ENCODE measurements at places on chromosomes 4 and X. TPM values are rescaled to one million over a fixed set of nuclear protein-coding genes. Genes with fewer than 3 reads are reported as not detected.

Gene SPON2
- total RNA-seq: 0.57 TPM

Gene PPA2
- 106 TPM for total RNA-seq

Gene ALPK1
- 16.2 TPM for total RNA-seq

Gene PLAC8
- 0.22 TPM for total RNA-seq

Gene SYTL5
- not detected for total RNA-seq

Gene C4orf36
- 0.50 TPM for total RNA-seq

Gene STATH
- not detected for total RNA-seq

Gene HHIP
- 792 TPM for total RNA-seq

Gene BCOR
- total RNA-seq: 19.5 TPM

Gene NXF2B
- total RNA-seq: not detected

Gene TBC1D1
- total RNA-seq: 101 TPM

Gene GLRA3
- total RNA-seq: not detected

Gene RBMXL3
- total RNA-seq: not detected

Gene UGDH
- total RNA-seq: 124 TPM

Gene CSAG1
- not detected for total RNA-seq

Gene XPNPEP2
- not detected for total RNA-seq

Gene PNMA6F
- total RNA-seq: not detected

Gene AFF1
- total RNA-seq: 43.6 TPM

Gene MSL3
- total RNA-seq: 79.4 TPM

Gene RAB40A
- total RNA-seq: 0.14 TPM

Gene MAGEC2
- total RNA-seq: not detected

Gene GAGE2A
- not detected for total RNA-seq

Gene DCHS2
- total RNA-seq: under 0.01 TPM

Gene CENPVL1
- total RNA-seq: not detected

Gene TRMT10A
- 11.1 TPM for total RNA-seq

Gene PLP1
- total RNA-seq: not detected

Gene CYLC1
- total RNA-seq: not detected

Gene MAGED1
- total RNA-seq: 187 TPM

Gene GAB1
- 41.1 TPM for total RNA-seq

Gene CCKAR
- not detected for total RNA-seq

Gene GAK
- 52.4 TPM for total RNA-seq

Gene H2BW2
- not detected for total RNA-seq

Gene DOK7
- not detected for total RNA-seq

Gene GPRASP1
- total RNA-seq: 1.9 TPM

Gene SCML2
- total RNA-seq: 4.4 TPM

Gene CTSO
- total RNA-seq: 6.9 TPM

Gene GABRG1
- not detected for total RNA-seq

Gene FHIP1A
- total RNA-seq: 0.80 TPM

Gene CWH43
- total RNA-seq: not detected

Gene SATL1
- total RNA-seq: not detected

Gene GPR78
- total RNA-seq: not detected

Gene SH3D19
- total RNA-seq: 130 TPM

Gene CLDN34
- total RNA-seq: 0.66 TPM

Gene TMSB15A
- 6.0 TPM for total RNA-seq

Gene PPP4R3C
- total RNA-seq: not detected

Gene CXCL11
- total RNA-seq: 1.1 TPM

Gene EMCN
- 94.7 TPM for total RNA-seq

Gene LPAR4
- 1.2 TPM for total RNA-seq

Gene CASK
- 28.5 TPM for total RNA-seq

Gene CCNB3
- total RNA-seq: 4.7 TPM

Gene CCNG2
- 24.2 TPM for total RNA-seq

Gene CENPC
- 34.5 TPM for total RNA-seq

Gene TMPRSS11B
- total RNA-seq: not detected

Gene MSANTD1
- total RNA-seq: 0.36 TPM

Gene PAGE4
- not detected for total RNA-seq

Gene PARM1
- total RNA-seq: under 0.01 TPM
